ENCODE measurements at places on chromosomes 4 and X.
A peak's percentile ranks its signal among the peaks of the same experiment; 100 is the strongest.

DNA sequence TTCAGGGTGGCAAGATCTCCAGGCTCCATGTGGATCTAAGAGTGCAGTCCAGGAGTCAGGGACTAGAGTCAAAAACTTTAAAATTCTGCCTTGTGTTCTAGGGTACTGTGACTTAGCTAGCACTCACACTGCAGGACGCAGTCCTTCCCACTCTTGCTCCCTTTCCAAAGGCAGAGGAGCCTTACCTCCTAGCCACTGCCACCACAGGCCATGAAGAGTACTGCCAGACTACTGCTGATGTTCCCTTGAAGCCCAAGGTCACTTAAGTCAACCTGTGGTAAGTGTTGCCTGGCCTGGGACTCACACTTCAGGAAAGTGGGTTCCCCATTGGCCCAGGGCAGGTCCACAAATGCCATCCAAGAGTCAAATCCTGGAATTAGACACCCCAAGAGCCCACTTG lies 632.2 kb downstream of the PCDH19 start:
- DNase-seq, result no peak

DNA sequence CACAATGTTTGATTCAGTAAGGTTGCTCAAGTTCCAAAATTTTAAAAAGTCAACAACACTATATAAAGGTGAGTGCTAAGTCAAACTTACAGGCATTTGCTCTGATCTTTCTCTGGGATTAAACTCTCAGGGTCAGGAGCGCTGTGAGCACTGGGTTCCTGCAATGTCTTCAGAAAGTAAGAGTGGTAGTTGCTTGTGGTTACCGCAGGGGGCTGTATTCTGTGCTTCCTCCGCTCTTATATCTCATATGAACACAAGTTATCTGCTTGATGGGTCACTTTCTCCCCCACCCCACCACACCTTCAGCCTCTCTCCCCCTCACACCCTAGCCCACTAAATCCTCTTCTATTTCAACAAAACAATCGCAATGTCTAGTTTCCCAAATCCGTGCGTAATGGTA lies 116.4 kb upstream of the IGSF1 start:
- no peak for DNase-seq

- no peak for DNase-seq
Observed at GRCh38 chrX:10783451-10783995, 163.1 kb upstream of the MID1 start.

- DNase-seq, result no peak
Observed at GRCh38 chr4:10237131-10237530, 120.5 kb upstream of the WDR1 start.

GRCh38 chr4:150572704-150573504 lies 9.0 kb upstream of the MAB21L2 start:
- DNase-seq, result no peak

GRCh38 chrX:19630776-19631707 lies 115.7 kb upstream of the MAP3K15 start:
- DNase-seq, result no peak

DNA sequence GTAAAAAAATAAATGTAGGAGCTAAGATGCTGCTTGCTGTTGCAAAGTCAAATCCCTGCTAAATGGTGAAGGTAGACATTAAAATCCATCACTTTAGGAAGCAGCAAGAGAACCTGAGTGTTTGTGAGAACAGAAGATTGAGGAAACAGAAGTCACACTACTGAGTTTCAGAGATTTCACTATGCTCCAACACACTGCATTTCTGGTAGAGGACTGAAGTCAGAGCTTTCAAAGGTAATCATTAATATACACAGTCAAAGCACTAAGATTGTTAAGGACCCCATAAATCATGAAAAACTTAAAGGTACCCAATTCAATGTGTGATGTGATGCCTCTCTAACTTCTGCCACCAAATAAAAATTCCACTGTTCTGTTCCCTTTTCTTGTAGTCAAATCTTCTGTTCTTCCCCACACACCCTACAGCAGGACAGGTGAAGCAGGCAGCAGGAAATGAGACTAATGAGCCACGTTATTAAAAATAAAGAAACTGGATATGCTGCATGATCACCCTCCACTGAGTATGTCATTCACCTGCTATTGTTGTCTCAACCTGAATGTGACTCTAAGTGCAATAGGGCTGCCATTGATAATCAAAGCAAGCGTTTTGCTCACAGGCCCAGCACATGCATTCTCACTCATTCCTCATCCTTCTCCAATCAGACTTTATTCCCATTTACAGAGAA lies 28.9 kb upstream of the APELA start:
- no peak for DNase-seq

DNA sequence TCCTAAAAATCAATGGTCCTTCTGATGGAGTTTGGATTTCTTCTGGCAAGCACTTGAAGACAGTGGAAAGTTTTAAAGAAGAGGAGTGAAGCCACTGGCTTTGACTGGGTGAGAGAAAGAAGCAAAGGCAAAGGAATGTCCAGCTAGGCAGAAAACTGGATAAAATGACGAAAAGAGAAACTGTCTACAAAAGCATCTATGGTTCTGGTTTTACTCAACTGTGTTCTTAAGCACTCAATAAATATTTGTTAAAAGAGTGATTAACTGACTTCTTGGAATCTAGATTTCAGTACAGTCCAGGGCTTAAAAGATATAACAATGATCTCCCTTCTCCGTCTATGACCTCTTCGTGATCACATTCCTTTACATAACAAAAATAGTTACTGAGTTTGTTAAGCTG lies 52.4 kb downstream of the PACRGL start:
- no peak for DNase-seq

GRCh38 chr4:140080883-140081282 lies 73.1 kb downstream of the MAML3 start:
- DNase-seq, result no peak

DNA sequence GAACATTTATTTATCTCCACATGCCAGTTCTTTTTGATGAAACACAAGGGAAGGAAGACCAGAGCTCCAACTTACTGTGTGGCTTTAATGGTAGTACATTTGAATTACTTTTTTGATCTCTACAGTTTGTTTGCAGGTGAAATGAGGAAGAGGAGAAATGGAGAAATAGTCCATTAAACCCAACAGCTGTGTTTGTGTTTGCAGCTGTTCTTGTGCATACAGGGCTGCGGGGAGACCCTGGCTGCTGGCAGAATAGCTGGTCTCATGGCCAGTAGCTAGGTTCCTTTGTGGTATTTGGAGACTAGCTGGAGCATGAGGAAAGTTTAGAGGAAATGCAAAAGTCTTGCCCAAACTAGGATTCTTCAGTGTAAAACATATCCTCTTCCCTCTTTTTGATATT lies 374.8 kb downstream of the GPAT3 start:
- DNase-seq, result no peak

GRCh38 chr4:145047151-145047550 lies 50.8 kb downstream of the ANAPC10 start:
- DNase-seq, result no peak

- DNase-seq, result no peak
Observed at GRCh38 chrX:150236327-150236726, 126.8 kb upstream of the MAMLD1 start.

DNA sequence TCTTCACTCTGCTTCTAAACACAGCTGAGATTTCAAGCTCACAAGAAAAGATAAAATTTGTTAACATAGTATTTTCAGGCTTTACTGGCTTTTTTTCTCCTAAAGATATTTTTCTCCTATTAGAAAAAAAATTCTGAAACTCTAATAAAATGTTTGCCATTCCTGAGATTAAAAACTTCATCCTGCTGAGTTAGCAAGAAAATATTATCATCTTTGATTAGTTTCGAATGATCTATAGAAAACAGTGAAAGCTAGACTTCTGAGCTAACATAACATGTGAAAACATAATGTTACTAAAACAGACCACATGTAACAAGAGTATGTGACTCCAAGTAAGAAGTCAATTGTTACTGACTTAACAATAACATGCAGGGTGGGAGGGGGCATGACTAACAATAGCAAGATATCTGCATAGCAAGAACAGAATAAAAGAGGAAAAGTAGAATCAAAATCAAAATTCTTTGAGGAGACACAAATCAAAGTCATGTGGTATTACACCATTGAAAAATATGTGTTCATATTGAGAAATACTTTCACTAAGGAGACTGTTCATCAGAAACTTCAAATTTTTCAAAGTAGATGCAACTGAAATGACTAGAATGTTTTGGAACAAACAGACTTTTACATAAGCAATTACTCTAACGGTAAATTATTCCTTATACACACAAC lies 14.5 kb downstream of the TBCK start:
- DNase-seq, result no peak

- no peak for DNase-seq
Observed at GRCh38 chrX:110389570-110389969, 30.9 kb downstream of the RTL9 start.

DNA sequence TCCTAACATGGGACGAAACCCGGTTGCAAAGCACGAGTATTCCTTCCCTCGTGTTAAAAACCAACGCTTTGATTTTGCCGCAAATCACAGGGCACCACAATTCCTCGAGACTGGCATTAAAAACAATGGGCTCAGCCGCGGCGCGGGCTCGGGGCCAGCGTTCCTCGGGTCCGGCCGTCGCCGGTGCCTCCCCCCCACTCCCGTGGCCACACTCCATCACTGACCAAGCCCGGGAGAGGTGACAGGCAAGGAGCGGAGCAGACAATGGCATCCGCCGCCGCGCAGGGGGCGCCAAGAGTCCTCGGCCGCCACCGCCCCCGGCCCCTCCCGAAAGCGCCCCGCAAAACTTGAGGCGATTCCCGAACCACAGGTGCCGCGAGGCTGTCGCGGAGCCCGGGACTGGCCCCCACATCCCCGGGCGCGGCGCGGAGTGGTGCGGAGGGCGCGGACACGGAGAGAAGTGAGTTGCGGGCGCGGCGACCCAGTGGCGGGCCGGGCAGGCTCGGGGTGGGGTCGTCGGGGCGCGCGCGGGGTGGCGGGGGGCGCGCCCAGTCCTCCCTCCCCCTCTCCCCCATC lies 445 bp downstream of the AP1S2 start:
- peak; percentile 6 for DNase-seq

- no peak for DNase-seq
Observed at GRCh38 chrX:143435916-143436315, 81.4 kb downstream of the SPANXN3 start.

DNA sequence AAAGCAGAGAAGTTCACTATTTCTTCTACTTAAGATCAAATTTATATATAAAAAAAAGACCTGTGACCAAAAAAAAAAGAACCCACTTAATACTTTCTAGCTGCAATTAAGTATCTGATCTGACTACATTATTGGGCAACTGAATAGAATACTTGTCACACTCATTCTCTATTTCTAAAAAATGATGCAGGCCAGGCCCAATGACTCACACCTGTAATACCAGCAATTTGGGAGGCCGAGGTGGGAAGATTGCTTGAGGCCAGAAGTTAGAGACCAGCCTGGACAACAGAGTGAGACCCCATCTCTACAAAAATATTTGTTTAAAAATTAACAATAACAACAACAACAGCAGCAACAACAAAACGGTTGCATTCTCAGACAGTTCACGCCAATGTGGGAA lies 108.8 kb upstream of the BMP2K start:
- no peak for DNase-seq

DNA sequence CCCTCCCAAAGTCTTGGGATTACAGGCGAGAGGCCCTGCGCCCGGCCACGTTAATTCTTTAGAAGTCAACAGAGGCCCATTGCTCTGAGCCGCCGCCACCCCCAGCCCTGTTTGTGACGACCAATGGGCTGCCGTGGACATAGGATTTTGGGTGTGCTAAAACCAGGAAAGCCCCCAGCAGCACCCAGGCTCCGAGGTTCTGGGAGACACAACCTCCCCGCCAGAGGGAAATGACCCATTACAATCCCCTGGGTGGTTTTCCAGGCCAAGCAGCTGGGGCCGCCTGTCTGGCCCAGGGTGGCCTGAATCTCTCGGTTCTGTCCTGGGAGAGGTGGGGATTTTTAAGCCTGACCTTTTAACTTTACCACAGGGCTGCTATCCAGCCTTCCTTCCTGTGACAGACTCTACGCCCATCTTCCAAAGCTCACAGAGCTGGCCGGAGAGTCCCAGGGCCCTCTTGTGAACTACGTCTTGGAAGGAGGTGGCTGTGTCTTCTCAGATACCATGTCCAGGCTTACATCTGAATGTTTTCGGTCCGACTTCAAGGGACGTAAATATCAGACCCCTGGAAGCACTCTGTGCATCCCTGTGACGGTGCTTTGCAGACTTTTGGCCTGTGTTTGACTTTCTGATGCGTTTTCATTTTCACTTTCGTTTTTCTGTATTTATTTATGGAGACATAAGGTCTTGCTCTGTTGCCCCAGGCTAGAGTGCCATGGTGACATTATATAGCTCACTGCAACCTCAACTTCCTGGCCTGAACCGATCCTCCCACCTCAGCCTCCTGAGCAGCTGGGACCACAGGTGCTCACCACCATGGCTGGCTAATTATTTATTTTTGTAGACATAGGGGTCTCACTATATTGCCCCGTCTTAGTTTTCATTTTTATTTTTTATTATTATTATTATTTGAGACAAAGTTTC lies 36.0 kb downstream of the P2RY8 start:
- DNase-seq, result no peak

DNA sequence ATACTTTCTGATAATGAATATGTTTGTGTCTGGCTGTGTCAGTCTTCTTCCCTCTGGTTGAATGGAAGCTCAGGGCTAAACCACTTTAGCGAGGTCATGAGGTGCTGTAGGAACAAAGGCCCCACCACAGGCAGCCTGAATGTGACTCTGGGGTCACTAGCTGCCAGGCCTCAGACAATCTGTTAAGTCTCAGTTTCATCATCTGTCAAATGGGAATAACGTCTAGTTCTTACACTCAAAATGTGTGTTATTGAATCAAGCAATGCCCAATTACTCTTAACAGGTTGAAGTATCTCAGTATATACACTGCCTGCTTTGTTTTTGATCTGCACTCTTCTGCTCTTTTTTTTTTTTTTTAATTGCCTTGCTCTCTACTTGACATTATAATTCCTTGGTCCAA lies 148.6 kb downstream of the STK32B start:
- no peak for DNase-seq

GRCh38 chrX:153925739-153926551 lies at the start of gene ARHGAP4:
ARHGAP4 (minus strand) TSS chrX:153926264; CDS start chrX:153926202, 62 bp downstream.
- DNase-seq, result peak; percentile 26

DNA sequence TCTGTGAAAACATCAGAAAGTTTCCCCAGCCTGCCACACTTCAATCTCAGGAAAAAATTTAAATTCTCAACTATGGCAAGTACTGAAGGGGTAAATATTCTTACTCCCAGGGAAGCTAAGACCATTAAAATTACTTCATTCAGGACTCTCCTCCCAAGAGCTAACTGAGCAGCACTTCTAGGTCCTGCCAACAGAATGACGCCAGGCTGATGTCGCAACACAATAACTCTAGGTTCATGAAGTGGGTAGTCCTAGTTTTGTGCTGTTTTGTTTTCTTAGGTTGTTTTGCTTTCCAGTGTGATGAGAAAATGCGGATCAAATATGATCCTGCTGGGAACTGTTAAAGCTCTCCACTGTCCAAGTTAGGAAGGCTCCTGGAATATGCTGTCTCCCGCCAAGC lies 180.0 kb downstream of the NKX6-1 start:
- no peak for DNase-seq
